ENCODE measurements at places on chromosomes 1 and 21.

GRCh38 chr1:117466761-117467160, 99.5 kb downstream of the MAN1A2 start:
- no peak for DNase-seq

DNA sequence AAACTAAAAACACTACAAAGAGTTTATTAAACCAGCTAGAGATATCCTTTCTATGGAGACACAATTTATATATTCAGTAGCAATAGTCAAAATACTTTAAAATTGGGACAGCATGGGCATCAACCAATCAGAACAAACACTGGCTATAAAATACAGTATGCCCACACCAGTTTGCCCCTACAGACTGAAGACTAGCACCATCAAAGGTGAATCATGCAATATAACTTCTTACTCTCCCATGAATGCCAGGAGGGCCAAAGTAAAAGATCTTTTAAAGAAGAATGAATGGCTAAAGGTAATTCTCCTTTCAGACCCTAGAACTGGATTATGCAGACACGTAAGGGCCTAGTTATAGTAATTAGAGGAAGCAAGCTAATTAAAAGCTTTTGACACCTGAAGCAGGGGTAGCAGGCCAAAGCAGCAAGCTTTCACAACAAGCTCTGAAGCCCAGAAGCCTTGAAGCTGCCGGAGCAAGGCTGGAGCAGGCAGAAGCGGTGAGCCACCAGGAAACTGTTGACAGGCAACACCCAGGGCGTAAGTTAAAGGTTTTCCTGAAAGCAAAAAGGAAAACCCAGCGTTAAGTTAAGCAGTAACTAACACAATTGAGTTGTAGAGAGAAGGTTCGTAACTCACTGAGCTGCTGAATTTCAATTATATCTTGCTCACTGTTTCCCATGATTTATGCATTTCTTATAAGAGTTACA, 99.3 kb downstream of the CDC42BPA start:
- no peak for DNase-seq

- no peak for DNase-seq
Observed at GRCh38 chr1:43306688-43307457, 6.1 kb downstream of the TIE1 start.

- peak; percentile 17 for DNase-seq
Observed at GRCh38 chr1:105914403-105914802, 1142.1 kb upstream of the PRMT6 start.

- DNase-seq = no peak
Observed at GRCh38 chr1:233193741-233194140, 101.8 kb downstream of the PCNX2 start.

DNA sequence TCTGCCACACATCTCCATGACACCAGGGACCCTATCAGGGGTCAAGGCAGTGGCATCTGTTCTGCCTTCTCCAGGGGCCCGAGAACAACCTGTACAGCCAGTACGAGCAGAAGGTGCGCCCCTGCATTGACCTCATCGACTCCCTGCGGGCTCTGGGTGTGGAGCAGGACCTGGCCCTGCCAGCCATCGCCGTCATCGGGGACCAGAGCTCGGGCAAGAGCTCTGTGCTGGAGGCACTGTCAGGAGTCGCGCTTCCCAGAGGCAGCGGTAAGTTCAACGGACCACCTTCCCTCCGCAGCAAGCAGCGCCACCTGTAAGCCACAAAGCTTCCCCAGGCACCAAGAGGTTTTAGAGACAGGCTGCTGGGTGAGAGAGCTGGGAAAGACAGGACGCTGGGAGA, 15.9 kb downstream of the MX2 start:
- DNase-seq = peak; percentile 18

DNA sequence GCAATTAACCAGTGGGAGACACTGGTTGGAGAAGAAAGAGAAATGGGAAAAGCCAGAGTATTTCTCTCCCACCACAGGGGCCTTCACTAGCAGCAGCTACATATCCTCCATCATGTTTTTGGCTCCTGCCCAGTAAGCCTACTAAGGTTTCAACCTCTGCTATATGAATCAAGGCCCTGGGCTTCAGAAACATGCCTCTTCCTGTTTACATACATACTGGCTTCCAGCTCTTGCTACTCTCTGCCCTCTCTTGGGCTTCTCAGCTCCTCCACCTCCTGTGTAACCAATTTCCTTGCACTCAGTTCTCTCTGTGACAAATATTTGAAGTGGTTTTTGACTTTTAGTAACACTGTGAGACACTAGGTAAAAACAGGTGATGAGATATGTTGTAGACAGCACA, 80.8 kb downstream of the LRRC7 start:
- no peak for DNase-seq

DNA sequence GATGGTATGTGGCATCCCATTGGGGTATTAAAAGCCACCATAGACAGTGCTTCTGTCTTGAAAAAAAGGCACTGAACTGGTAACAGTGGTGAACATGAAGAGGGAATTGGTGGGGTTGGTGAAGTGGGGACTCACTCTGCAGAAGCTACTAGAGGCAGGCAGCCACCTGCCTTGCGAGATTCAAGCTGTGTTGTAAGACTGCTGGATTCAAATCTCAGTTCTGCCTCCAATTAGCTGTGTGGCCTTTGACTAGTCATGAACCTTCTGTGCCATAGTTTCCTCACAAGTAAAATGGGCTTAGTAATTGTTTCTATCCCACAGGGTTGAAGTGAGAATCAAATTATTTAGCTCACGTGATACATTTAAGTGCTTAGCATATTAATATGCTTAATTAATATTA, 16.6 kb upstream of the ELOA start:
- no peak for DNase-seq

DNA sequence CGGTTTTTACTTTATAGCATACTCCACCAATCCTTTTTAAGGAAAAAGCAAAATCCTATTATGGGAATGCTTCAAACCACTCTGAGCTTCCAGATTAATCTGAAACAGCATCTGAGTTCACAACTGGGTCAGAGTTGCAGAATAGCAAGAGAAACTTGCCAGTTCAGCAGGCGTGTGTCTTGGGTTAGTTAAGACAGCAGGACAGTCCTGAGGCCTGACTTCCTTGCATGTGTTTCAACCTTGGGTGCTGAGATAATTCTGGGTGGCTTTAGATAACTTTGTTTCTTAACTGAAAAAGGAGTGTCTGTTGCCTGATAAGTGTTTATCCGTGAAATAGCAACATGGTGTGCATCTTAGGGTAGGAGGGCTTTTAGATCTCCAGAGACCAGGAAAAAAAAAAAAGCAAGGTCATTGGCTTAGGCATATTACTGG, 169.2 kb downstream of the DHRS3 start:
- no peak for DNase-seq

DNA sequence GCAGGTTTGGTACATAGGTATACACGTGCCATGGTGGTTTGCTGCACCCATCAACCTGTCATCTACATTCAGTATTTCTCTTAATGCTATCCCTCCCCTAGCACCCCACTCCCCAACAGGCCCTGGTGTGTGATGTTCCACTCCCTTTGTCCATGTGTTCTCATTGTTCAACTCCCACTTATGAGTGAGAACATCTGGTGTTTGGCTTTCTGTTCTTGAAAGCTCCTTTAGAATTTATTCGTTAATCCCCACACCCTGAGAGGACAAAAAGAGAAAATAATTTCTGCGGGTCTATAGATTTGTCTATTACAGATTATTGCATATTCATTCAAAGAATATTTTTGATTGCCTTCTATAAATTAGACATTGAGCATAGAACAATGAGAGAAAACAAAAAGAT, 455.5 kb downstream of the PLPP3 start:
- DNase-seq = no peak

DNA sequence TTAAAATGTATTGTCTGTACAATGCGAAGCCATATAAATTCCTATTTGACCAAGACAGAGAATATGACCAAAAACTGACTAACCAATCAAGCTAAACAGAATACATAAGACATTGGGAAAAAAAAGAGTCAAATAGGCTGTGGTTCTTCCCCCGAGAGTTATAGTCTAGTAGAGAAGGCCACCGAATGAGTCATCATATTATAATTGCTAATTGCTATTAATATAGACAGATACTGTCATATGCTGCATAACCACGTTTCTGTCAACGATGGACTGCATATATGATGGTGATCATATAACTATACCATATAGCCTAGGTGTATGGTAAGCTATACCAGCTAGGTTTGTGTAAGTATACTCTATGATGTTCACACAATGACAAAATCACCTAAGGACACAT, 82.5 kb downstream of the WDR64 start:
- DNase-seq = no peak

DNA sequence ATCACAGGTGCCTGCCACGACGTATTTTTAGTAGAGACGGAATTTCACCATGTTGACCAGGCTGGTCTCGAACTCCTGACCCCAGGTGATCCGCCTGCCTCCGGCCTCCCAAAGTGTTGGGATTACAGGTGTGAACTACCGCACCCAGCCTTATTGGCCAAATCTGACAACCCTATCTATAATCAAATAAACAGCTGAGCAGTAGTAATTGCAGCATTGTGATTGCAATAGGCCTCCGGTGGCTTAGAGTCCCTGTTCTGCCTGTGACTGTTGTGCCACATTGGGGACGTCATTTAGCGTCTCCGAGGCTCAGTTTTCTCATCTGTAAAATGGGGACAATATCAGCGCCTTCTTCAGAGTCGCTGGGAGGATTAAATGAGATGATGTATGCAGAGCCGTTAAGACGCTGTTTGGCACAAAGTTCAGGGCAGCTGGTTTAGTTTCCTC, 569 bp upstream of the CAPN2 start:
- no peak for DNase-seq
